ENCODE measurements at places on chromosomes 3 and 15.
A peak's percentile ranks its signal among the peaks of the same experiment; 100 is the strongest.

GRCh38 chr3:127688416-127689265 lies 15.9 kb downstream of the ABTB1 start:
- no peak for DNase-seq

- peak; percentile 87 for DNase-seq
Measured at GRCh38 chr15:99564221-99565048, 1.3 kb upstream of the MEF2A start.

GRCh38 chr15:65209701-65210643 lies 1.3 kb downstream of the CILP start:
- no peak for DNase-seq

DNA sequence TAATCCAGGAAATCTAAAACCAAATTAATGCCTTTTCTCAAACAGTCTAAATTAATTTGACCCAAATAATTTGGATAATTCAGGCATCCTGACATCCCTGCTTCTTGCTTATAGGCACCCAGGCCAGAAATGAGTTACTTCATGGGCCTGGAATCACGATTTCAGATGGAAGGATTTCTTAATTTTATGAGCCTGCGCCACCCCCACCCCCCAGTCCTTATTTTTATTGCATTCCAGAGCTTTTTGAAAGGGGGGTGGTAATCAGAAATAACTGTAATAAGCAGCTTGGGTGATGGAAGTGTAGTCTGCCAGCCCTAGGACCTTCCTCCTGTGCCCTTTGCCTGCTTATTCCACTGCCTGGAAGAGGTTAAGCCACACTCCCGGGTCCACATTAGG lies 1.3 kb downstream of the AP2M1 start:
- no peak for DNase-seq

DNA sequence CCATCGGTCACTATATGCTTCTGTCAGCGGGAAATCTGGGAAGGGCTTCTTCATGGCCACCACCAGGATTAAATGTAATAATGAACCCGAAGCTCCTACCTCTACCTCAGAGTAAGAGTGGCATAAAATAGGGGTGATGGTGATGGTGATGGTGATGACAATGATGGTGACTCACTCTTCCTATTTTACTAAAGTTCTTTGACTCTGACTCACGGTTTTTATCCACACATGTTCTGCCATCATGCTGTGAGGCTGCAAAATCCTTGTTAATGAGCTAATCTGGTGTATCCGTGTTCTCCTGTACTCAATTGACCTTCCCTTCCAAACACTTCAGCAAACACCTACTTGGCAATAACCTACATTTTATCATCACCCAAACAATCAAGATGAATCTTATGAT lies 18.3 kb upstream of the FOXP1 start:
- DNase-seq: no peak

- no peak for DNase-seq
Measured at GRCh38 chr3:66450390-66451022, 50.3 kb downstream of the LRIG1 start.

- peak; percentile 48 for DNase-seq
Measured at GRCh38 chr3:101950510-101950909, 101.2 kb downstream of the NFKBIZ start.

- DNase-seq: no peak
Measured at GRCh38 chr3:45020534-45020933, 5.6 kb upstream of the CLEC3B start.

DNA sequence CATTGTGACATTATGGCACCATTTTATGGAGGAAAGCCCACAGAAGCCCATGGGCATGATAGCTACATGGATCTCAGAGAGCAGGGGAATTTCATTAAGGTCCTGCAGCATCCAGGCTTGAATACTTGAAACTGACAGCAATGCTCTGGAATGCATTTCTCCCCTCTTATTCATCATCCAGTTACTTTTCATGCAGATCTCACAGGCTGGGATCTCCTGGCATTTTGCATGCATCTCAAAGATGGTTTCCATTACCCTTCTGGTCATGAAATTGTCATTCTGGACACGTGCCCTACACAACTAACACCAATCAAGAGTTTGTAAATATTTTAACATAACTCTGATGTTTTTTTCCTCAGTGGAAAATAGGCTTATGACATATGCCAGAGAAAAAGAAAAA lies 32.4 kb downstream of the VGLL3 start:
- no peak for DNase-seq

- DNase-seq: no peak
Measured at GRCh38 chr3:31562525-31562924, 29.8 kb downstream of the STT3B start.

DNA sequence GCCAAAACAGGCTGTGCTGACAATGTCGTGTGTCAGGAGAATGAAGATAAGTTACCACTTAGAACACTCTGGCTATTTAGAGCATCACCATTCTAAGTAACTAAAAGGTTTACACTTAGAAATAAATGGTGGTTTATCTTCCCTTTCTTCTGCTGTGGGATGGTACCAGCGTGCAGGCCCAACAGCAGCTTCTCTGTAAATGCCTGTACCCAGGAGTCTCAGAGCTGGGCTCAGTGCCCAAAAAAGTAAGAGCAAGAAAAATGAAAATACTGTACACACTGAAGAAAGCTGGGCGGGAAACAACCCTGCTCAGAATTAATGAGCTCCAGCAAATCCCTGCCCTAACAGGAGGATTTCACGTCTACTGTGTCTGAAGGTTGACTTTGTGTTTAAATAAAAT lies 206.5 kb downstream of the MFSD1 start:
- no peak for DNase-seq

DNA sequence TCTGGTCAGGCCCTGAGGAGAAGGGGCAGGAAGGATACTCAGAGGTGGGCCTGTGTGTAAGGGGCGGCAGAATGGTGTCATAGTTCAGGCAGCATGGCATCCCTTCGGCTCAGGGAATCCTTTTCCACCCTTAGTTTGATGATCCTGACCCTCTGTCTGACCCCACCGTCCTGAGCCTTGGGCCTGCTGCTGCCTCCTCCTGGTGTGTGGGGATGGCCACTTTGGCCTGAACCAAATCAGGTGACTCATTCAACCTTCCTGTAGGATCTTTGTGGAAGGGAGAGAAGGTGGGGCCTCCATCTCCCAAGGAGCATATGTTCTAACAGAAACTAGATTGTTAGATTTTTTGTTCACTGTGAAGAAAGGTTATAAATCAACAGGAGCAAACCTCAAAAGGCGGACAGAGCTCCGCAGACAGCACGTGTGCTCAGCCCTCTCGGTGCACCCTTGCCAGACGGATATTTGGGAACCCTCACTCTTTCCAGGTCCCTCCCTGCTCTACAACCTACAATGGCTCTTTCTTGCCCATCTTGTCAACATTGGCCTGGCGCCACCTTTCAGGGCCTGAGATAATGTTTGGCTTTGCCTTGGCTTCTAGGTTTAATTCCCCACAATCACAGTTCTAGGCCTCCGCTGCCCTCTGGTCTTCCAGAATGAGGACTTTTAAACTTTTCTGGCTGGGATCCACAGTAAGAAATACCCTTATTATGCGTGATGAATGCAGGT lies 21.7 kb downstream of the THSD4 start:
- DNase-seq: no peak

- DNase-seq: no peak
Measured at GRCh38 chr15:57572468-57572867, 19.2 kb upstream of the MYZAP start.

DNA sequence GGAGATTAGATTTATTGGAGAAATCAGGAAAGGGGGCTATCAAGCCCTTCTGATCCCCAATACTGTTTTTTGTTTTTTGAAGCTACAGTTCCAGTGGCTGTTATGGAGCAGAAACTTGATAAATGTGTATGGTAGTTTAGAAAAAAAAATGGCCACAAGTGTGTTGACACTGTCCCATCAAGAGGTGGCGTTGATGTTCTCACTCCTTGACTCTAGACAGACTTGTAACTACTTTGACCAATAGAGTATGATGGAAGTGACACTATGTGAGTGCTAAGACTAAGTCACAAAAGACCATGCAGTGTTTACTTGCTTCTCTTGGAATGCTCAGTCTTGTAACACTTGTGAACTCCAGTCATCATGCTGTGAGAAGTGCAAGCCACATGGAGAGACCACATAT lies 356.7 kb downstream of the PDCD6IP start:
- no peak for DNase-seq

DNA sequence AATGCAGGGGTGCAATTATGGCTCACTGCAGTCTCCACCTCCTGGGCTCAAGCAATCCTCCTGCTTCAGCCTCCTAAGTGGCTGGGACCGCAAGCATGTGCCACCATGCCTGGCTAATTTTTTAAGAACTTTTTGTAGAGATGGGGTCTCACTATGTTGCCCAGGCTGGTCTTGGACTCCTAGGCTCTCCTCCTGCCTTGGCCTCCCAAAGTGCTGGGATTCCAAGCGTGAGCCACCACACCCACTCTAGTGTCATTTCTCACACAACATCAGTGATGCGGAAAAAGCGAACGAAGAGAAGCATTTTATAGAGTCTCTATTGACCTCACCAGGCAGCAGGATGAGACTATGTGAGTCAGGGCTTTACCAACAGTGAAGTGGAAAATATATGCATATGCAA lies 137.7 kb downstream of the PLD1 start:
- DNase-seq: no peak

- DNase-seq: peak; percentile 47
Measured at GRCh38 chr3:119681279-119681678, 4.1 kb upstream of the COX17 start.

DNA sequence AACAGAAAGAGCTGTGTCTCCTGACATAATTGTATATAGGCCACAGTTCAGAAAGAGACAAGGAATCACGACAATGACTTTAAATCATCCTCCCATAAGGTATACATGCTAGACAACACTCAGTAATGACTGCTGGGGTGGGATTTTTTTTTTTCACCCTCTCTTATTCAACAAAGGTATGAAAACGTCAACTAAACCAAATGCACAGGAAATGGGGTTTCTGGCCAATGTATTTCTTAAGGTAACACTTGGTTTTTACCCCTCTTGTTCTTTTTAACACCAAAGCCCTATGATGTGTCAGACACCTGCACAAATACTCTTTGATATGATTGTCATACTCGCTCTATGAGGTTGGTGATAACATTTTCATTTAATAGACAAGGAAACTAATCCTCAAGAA lies 78.3 kb downstream of the MCF2L2 start:
- no peak for DNase-seq

DNA sequence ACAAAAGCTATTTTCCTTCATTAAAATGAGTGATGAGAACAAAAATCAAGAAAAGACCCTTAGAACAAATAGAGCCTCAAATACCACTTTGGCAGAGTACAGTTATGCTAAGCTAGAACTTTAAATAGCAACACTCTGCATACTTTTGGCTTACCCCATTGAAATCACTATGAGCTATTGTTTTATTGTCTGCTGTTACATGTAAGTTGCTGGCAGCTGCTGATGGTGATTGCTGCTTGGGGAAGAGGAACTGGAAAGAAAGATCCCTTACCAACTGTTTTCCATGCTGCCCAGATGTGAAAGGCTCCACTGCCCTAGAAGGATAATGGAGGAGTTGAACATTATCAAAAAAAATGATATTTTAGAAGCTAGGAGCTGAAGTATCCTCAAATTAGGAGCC lies 135.4 kb downstream of the SYNPR start:
- no peak for DNase-seq
